ENCODE measurements at places on chromosomes 4 and X. TPM values are rescaled to one million over a fixed set of nuclear protein-coding genes. Genes with fewer than 3 reads are reported as not detected.

TLR10 gene
- 1.1 TPM for total RNA-seq

TKTL2 gene
- not detected for total RNA-seq

PRR32 gene
- total RNA-seq = 9.7 TPM

GAGE12J gene
- not detected for total RNA-seq

CLNK gene
- total RNA-seq = 0.93 TPM

MAGEA10 gene
- total RNA-seq = not detected

MAGEE1 gene
- 5.0 TPM for total RNA-seq

IL15 gene
- 4.0 TPM for total RNA-seq

GUCY1B1 gene
- total RNA-seq = 33.1 TPM

BANK1 gene
- total RNA-seq = 1.9 TPM

LAGE3 gene
- total RNA-seq = 11.6 TPM

EFHC2 gene
- total RNA-seq = 4.4 TPM

RTL3 gene
- 0.12 TPM for total RNA-seq

HPGDS gene
- 5.1 TPM for total RNA-seq

PRDM8 gene
- 4.9 TPM for total RNA-seq

AMOT gene
- 43.3 TPM for total RNA-seq

TAF7L gene
- 0.18 TPM for total RNA-seq

WDR17 gene
- total RNA-seq = 6.0 TPM

UGT2B7 gene
- 24.1 TPM for total RNA-seq

PNMA6F gene
- not detected for total RNA-seq

TLL1 gene
- total RNA-seq = 4.1 TPM

POF1B gene
- 0.70 TPM for total RNA-seq

AR gene
- total RNA-seq = 7.4 TPM

AWAT2 gene
- total RNA-seq = not detected

USP38 gene
- total RNA-seq = 26.2 TPM

PAGE2B gene
- 0.70 TPM for total RNA-seq

OPHN1 gene
- 20.4 TPM for total RNA-seq

USP26 gene
- total RNA-seq = not detected

SLITRK4 gene
- total RNA-seq = 12.3 TPM

ANK2 gene
- total RNA-seq = 114 TPM

Measured in metanephros (tissue), 2 donors.